CD4-positive, alpha-beta T cell treated with Interleukin-17A for 4 hours (primary cell): ENCODE measurements at places on chromosomes 2 and 18.
A peak's percentile ranks its signal among the peaks of the same experiment; 100 is the strongest.

DNA sequence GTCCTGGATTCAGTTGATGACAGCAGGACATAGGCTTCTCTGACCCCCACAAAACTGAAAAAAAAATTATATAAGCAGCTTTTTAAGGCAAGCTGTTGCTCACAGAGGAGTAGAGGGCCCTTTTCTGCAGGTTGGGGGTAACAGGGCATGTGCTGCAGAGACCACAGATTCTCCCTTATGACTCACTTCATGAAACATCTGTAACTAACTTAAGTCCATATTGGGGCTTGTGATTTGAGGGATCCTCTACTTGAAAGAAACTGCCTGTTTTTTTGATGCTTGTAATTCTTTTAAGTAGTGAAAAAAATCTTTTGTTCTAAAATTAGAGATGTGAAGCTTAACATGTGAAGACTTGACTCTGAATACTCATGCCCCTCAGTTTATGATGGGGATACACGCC is 33.4 kb downstream of the XRCC5 start:
- peak; percentile 16 for DNase-seq

GRCh38 chr2:188158337-188159100 is 133.2 kb upstream of the GULP1 start:
- DNase-seq = no peak

- no peak for DNase-seq
Measured at GRCh38 chr2:38100328-38100727, 24.4 kb upstream of the CYP1B1 start.

- no peak for DNase-seq
Measured at GRCh38 chr18:54183390-54183789, 41.1 kb downstream of the MBD2 start.

DNA sequence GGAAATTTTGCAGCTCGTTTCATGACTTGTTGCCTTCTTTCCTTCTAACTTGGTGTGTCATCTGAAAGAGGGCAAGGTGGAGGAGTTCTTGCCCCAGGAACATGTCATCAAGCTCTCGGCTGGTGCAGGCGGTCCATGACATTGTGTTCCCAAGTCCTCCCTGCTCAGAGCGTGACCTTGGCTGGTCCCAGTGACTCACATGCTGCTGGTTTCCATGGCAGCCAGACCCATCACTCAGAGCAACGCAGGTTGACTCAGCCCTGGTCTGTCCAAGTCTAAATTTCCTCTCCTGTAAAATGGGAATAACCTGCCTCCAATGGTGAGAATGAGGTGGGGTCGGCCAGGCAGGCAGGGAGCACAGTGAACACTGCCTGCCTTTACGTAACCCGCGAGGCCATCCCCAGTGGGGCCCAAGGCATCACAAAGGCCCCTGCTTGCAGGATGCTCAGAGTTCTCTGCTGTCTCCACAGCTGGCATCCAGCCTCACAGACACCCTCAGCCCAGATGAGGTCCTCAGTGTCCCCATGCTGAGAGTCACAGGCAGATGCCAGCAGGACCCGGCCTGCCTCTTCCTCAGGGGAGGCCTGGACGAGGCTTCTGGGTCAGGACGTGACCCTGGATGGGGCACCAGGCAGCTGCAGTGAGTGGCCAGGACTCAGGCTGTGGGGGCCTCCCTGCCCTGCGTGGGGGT is 143.7 kb downstream of the TPO start:
- no peak for DNase-seq

DNA sequence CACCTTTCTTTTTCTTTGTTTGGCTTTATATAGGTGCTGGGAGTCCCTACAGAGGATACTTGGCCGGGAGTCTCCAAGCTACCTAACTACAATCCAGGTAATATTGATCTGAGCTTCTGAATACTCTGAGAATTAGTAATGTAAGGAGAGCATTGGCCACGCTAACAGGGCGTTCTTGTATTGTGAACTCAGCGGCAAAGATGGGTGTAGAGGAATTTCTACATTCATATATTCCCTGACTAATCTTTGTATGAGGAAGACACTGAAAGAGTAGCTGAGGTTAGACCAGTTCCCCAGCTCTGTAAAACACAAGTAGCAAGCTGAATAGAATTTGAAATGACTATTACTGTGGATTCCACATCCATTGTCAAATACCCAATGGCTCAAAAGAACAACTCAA is 48.5 kb downstream of the CDK15 start:
- DNase-seq = no peak

DNA sequence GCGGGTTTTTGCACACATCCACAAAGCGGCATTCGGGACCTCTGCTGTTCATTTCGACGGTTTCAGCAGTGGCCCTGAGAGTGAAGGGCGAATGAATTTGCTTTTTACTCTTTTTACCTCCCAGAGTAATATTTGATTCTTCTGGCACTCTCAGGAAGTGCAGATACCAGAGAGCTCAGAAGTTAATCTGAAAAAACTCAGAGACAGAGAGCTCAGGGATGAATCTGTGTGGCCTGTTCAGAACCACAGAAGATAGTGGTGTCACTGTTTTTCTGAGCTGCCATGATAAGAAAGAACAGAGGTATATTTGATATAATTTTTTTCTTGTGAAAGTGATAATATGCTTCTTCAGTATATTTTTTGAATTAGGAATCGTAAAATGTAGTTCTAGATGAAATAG is 129.3 kb downstream of the MBP start:
- DNase-seq = no peak

- DNase-seq = no peak
Measured at GRCh38 chr18:9631814-9632496, 17.6 kb upstream of the PPP4R1 start.

- no peak for DNase-seq
Measured at GRCh38 chr2:176132205-176133171, 3.0 kb downstream of the HOXD8 start.

- DNase-seq = no peak
Measured at GRCh38 chr18:52130624-52131301, 209.2 kb upstream of the DCC start.

GRCh38 chr2:224938651-224939182 is 103.6 kb downstream of the DOCK10 start:
- DNase-seq = no peak

DNA sequence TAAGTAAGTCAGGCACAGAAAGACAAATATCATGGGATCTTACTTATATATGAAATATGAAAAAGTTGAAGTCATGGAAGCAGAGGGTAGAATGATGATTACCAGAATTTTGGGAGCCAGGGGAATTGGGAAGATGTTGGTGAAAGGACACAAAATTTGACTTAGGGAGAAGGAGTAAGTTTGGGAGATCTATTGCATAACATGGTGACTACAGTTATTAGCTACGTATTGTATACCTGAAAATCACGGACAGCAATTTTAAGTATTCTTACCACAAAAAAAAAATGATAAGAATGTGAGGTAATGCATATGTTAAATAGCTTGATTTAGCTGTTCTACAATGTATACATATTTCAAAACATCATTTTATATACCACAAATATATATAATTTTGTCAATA is 94.2 kb upstream of the COL5A2 start:
- no peak for DNase-seq

DNA sequence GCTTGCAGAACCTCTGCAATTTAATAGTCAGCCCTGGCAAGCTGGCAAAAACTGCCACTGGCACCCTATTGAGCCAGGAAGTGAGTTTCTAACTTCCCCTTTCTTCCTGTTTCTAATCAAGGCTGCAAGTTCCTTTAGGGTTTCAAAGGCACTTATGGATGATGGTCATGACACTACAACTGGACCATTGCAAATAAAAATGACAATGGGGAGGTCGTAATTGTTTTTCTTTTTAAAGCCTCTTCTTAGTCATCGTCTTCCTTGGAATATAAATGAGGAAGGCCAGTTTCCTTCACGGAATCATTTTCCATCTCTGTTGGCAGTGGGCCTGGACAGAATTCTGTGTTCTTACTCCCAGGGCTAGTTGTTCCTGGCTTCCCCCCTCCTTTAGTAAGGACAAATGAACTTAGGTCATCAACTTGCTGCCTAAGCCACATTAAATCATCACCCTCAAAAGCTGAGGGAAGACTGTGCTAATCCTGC is 35.8 kb downstream of the SH3RF3 start:
- no peak for DNase-seq

DNA sequence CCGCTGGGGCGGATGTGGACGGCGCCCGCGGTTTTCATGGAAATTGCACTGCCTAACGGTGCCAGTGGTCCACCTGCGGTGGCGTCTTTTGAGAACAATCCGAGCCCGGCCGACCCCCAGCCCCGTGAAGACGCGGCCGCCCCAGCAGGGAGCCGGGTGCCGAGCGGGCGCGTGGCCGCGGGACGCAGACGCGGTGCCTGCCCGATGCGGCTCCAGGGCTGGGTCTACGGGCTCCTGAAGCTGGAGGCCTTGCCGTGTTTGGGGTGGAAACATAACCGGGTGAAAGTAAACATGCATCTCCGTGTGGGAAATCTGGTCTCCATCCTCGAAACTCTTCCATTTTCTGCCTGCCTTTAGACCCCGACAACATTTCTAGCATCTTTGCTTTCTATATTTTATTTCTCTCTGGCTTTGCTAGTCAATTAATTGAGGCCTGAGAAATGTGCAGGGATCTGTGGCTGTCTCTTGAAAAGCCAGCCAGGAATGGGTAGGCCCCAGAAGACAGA is 572 bp downstream of the INPP4A start:
- peak; percentile 34 for DNase-seq

DNA sequence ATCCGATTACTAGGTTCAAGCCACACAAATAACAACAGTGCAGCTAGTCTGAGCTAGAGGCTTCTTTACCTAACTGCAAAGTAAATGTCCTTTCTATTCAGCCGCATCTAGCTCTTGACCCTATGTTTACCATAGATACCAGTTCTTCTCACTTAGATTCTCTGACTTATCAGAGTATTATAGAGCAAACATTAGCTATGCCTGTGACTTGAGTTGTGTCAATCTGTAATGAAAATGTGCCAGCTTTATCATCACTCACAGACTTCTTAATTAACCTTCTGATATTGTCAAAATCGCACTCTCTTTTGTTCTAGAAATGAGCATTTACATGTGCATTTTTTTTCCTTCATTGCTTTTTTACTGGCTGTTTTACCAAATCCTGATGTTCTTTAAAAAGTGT is 79.9 kb downstream of the BCL11A start:
- DNase-seq = no peak

DNA sequence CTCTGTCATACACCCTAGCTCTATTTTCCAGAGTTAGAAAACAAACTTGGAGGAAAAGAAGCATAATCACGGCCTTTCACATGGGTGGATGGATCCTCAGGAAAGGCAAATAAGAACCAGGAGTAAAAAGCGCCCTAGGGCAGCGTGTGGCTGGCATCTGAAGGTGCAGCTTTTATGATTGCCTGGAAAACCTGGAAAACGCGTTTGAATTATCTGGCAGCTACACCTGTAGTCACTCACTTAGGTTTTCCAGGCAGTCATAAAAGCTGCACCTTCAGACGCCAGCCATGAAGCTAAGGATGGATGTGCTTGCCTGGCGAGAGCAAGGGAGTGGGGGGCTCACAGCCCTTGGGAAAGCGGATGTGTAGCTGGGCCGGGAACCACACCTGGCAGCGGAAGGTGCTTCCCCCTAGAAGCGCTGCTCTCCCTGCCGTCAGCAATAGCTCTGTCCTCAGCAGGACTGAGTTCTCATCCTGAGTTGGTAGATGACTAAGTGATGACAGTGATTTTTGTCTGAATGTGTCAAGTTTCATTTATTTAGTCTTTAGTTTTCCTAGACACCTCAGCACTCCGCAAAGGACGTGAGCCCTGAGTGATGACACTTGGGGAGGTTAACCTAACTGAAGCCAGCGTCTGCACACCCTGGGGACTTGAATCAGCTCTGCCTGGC is 82.0 kb downstream of the DCDC2C start:
- DNase-seq = no peak

GRCh38 chr2:100909534-100910081 is 89.7 kb downstream of the NPAS2 start:
- no peak for DNase-seq

DNA sequence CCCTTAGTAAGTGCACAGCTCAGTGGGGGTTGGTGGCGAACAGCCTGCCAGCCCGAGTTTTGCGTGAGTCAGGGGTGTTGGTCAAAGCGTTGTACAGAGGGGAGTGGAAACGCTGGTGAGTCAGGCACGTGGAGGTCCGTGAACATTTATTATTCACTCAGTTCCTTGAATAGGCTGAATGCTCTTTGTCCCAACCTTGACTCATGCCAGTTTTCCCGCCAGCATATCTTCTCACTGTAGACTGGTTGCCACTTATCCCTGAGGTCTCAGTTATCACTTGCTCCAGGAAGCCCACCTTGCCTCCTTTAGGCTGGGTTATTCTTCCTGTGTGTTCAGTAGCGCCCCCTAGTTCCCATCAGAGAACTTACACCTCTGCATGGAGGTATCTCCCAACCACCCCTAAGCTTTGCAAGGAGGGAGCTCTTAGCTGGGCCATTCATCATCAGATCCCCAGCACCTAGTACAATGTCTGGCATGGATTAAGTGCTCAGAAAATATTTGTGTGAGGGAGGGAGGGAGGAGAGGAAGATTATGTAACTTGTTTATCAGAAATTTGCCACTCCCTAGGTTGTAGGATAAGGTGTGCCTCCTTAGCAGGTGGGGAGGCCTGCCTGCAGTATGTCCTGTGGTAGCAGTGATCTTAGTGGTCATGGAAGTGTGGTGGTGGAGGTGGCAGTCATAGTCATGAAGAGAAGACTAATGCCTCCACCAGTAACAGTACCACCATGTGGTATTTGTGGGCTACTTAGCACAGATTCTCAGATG is 72.1 kb downstream of the CABLES1 start:
- no peak for DNase-seq

- no peak for DNase-seq
Measured at GRCh38 chr2:219125886-219126270, 34.7 kb downstream of the NHEJ1 start.

GRCh38 chr18:50969448-50969847 is 1.6 kb downstream of the ELAC1 start:
- no peak for DNase-seq

DNA sequence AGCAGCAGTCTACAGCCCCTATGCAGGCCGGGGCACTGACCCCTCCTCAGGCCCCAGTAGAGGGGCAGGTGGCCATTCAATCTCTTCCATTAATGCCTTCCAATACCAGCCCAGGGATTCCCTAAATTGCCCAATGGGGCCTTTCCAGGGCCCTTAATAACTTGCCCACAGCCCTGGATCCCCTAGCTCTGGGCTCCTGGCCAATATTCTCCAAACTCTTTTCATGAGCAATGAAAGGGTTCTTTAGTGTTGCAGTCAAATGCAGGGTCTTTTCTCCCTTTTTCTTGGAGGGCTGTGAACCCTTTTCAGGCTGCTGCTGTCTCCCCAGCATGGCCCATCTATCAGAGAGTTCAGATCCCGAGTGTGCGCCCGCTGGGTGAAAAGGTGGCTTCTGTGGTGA is 41.3 kb upstream of the SLC1A4 start:
- no peak for DNase-seq

DNA sequence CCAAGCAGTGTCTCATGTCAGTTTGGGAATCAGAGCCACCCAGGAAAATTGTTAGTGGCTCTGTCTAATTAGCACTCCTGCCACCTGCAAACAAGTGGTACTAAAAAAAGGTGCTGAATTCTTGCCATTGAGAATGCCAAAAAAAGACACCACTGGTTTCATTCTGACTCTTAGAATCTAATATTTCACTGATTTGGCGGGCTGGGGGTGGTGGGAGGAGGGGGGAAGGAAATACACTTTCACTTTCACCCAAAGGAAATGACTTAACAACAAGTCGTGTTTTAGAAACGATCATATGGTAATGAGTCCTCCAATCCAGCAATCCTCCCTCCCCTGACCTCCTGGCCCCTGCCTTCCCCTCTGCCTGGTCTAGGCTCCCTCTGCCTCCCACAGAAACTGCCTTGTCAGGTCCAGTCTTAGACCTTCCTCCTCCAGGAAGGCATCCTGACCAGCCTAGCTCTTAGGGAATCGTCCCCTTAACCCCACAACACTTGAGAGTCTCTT is 4.4 kb upstream of the KLHL29 start:
- peak; percentile 42 for DNase-seq
